Mucosa of gallbladder (tissue), 1 donor: ENCODE measurements at places on chromosomes 5 and 9. TPM values are rescaled to one million over a fixed set of nuclear protein-coding genes. Genes with fewer than 3 reads are reported as not detected.

The SLC4A9 gene
- total RNA-seq = 0.86 TPM

The TTC16 gene
- total RNA-seq = 0.26 TPM

DNA sequence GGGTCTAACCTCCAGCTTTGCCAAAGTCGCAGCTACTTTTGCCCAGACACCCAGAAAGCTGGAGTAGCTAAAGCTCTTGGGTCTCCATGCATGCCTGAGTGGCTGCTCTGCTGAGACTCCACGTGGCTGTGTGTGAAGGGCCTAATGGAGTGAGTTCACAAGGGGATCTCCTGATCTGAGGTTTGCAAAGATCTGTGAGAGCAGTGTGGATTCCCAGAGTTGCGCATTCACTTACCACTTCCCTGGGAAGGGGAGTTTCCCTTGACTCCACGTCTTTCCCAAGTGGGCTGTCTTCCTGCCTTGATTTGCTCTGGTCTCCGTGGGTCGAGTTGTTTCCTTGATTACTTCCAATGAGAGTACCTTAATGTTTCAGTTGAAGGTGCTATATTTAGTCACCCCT is 17.6 kb upstream of the CDKN2B start:
- DNase-seq = no peak

DNA sequence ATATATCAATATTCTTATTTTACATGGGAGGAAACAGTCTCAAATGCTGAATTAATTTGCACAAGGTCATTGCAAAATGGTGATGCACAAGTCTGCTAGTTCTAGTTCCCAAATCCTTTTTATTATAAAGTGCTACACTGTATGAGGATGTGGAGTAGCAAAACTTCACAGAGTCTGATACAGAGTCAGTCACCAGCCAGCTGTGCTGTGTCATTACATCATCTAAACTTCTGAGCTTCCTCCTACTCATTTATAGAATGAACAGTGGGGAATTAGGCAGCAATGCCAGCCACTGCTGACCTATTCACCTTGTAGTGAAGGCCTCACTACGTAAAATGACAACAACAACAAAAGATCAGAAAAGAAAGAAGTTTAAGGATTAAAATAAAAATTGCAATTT is 357.8 kb downstream of the TMEM167A start:
- DNase-seq = no peak
